NCI-H1092 (cell line): ENCODE measurements at places on chromosomes 5 and 9.

DNA sequence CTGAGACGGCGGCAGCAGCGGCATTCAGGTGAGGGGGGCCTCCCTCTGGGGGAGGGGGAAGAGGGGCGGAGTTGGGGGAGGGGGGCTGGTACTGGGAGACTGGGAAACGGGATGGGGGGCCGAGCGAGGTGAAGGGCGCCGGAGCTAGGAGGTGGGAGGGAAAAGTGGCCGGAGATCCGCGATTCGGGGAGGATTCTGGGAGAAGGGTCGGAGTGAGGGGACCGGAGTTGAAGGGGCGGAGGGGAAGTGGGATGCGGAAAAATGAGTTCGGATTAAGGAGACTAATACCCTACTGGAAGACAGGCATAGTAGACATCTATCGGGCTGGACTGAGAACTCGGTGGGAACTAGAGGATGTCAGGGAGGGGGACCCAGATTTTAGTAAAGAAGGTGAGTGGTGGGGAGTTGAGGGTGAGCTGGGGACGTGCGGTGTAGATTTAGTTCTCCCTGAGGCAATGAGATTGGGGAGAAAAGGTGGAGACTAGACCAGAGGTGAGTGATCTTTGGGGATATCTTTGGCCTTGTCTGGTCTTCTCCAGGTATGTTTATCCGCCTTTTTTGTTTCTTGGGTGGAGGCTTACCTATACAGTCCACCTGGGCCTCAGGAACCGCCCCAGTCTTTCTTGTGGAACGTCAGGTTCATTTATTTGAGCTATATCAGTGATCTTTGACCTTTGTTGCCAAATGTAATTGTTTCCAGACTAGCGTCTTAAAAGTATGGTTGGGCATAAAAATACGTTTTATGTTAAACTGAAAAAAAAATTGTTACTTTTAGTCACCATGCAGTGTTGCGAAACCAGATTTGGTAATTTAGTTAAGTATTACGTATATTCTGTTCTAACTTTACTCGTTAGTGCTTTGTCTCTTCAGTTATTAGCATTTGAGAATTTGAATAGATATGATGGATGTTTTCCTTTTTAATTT is 632 bp downstream of the UBAP1 start:
- DNase-seq = peak; percentile 37

GRCh38 chr5:94240993-94241651 is 377.3 kb downstream of the KIAA0825 start:
- no peak for DNase-seq

- DNase-seq = peak; percentile 33
These were observed 34.9 kb upstream of the FGF1 start for GRCh38 chr5:142720641-142721271.

DNA sequence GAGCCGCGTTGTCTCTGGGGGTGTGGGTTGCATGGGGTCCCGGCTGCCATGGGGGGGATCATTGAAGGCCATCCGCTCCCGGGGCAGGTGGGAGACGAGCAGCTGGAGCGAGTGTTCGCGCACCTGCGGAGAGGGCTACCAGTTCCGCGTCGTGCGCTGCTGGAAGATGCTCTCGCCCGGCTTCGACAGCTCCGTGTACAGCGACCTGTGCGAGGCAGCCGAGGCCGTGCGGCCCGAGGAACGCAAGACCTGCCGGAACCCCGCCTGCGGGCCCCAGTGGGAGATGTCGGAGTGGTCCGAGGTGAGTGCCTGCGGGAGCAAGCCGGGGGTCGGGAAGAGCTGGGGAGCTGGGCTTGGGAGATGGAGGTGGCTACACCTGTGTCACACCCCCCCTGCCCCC is 33.7 kb downstream of the ADAMTSL2 start:
- no peak for DNase-seq
